Activated gamma-delta T cell treated with anti-CD3 and anti-CD28 coated beads, Interleukin-2, amount 50 U/mL, for 16 hours (primary cell): ENCODE measurements at places on chromosomes 5 and 9.

DNA sequence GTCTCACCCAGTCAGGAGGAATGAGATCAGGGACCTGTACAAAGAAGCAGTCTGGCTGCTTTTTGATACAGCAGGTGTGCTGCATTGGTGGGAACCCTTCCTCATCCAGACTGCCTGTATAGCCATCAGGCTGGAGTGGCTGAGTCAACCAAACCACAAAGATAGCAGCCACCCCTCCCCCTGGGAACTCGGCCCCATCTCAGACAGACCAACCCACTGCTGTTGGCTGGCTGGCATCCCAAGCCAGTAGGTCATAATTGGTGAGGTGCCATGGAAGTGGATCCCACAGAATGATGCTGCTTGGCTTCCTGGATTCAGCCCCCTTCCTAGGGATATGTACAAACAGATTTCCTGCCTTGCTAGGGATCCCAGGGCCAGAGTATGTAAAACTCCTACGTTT lies 60.9 kb downstream of the YTHDC2 start:
- no peak for DNase-seq

- no peak for DNase-seq
Measured at GRCh38 chr9:3758816-3759576, 233.2 kb upstream of the RFX3 start.

DNA sequence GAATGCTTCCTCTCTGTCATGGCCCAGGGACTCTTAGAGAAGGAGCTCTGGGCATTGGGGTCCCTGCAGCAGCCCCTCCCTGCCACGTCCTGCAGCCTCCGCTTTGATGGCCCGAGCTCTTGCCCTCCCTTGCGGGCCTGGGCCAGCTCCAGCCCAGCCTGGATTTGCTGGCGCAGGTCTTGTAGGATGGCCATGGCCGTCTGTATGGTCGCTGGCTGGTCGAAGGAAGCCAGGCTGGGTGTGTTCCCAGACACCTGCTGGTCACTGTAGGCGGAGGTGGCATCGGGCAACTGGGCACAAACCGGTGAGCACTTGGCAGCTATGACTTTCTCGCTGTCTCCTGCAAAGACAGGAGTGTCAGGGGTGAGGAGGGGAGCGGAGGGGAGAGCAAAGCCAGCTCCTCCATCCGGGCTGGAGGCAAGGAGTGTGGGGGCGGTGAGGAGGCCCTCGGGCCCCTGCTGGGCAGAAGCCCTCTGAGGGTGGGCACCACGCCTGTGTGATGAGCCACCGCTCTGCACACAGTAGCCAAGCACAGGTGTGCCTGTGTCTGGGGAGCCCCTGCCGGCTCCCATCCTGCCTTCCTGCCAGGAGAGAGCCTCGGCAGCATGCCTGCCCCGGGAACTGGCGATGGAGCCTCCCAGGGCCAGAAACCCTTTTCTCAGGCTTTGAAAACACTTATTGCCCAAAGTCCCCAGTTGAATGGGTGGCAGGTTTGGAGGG lies 12.4 kb downstream of the CCDC187 start:
- DNase-seq, result no peak

GRCh38 chr5:172010278-172010677 lies 3.8 kb upstream of the FBXW11 start:
- no peak for DNase-seq

- no peak for DNase-seq
Measured at GRCh38 chr5:9380109-9380508, 165.8 kb downstream of the SEMA5A start.
